SIG-M5 (cell line): ENCODE measurements at places on chromosomes 4 and X.

DNA sequence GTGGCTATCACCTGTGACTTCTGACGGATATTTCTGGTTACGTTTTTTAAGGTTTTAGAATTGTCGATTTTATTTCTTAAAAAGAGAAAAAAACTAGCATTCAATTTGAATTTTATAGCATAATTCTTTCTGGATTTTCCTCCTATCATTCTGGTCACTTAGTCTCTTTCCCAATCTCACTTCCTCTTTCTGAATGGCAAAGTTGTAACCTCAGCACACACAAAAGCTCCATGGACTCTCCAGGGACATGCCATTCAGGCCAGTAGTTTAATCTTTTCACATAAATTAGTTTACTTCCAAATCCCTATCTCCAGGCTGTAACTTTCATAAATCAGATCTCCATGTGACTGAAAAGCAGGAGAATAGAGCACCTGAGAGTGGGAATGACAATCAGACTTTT is 110.7 kb downstream of the ARAP2 start:
- DNase-seq = no peak

DNA sequence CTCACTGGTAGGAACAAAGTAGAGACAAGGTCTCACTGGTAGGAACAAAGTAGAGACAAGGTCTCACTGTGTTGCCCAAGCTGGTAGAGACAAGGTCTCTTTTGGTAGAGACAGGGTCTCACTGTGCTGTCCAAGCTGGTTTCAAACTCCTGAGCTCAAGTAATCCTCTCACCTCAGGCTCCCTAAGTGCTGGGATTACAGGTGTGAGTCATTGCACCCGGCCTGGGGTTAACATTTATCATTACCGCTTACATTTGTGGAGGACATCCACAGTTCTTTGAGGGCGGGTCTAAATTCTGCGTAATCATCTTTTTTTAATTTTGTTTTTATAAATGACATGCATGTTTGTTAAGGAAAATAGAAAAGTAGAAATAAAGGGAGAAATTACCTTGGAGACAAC is 12.0 kb downstream of the RAB33B start:
- DNase-seq = no peak

GRCh38 chrX:119541188-119541587 is 24.0 kb downstream of the STEEP1 start:
- no peak for DNase-seq

DNA sequence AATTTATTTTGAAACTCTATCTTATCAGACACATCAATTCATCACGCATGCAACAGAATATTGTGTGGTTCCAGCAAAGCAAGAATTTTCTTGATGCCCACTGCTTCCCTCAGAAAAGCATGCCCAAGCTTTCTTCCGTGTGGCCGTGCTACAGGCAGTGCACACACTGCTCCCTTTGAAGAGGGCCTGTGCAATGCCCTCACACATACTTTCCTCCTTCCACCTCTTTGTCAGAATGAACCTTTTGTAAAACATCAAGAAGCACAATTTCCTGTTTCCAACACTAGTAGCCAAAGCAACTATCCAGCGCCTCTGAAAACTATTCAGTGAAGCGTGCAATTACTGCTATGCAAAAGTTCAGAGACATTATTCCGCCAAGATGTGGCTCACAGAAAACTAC is 201.7 kb downstream of the NLGN4X start:
- DNase-seq = no peak

DNA sequence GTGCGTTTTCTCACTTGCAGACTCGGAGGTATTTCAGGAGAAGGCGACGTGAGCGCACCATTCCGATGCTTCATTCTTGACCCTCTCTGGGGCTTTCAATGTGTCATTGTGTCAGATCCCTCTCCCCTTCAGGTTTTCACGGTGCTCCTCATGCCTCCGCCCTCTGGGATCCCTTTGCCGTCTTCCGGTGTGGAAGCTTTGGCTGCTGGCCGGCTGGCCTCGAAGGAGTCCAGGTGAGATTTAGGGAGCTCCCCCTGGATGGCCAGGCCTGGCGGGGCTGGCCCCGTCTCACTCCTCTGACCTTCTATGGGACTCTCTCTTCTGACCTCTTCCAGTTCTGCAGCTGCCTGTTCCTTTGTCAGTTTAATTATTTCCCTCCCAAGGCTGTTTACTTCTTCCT is 12.9 kb downstream of the SOD3 start:
- DNase-seq = no peak

DNA sequence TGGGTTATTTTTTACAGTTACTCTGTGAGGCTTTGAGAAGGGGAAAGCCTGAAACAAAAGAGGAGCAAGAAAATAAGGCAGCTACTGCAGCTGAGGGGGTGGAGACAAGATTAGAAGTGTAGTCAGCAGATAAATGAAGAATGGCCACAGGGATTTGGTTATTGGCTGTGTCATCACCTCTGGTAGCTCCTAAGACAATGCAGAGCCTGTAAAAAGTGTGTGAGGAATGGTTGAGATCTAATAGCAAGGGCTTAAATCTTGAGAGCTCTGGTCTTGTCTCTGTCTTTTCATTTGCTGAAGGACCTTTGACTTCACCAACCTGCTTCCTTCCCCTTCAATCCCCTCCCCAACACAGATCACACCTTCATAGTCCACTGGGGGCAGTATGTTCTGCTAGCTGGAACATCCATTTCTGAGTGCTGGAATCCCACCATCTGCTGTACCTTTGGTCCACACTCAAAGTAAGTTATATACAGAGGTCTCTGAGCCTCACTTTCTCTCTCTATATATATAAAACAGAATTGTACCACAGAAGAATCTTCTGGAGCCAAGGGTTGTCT is 213.7 kb upstream of the ZIC3 start:
- no peak for DNase-seq

DNA sequence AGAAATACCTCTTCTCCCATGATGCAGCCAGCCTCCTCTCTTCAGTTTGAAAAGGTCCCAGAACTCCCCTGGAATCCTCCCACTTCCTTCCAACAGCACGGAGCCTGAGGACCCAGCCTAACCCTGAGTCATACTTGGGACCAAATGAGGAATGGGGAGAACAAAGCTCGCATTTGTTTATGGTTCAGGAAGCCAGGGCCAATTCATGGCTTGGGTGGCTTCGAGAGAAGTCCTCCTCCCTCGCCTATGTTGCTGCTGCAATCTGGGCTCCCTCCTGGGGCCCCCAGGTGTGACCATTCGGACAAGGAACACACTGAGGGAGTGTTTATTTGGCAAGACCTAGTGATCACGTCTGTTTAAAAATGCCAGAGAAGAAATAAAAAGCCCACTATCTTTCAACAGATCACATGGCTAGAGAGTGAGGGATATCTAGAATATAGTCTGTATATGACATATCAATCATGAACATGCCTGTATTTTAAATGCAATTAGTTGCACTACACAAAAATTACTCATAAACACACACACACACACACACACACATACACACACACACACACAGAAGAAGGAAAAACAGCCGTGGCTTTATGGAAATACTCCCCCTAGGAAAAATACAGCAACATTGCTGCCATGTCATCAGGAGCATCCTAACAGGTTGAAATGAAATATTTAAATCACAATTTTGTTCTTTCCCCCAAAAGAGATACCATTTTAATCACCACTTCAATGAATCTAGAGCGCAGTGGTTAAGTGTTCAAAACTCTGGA is 155.7 kb upstream of the MAP3K15 start:
- no peak for DNase-seq

- DNase-seq = no peak
These were observed 8.5 kb downstream of the EVC start for GRCh38 chr4:5719350-5720055.
